ENCODE measurements at places on chromosomes 4 and X.

DNA sequence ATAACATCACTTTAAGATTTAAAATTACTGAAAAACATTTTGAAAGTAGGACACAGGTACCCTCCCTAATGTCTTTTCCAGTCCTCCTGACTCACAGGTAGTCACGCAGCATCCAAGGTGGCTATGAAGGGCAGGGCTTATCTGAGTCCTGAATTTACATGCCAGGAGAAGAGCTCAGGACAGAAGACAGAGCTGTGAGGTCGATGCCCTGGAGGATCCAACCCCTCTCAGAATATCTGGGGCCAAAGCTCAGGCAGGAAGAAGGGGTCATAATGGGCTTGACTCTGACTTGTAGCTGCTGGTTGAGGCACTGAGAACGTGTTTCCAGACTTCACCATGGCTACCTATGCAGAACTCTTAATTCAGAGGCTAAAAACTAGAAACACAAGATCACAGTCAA lies 177.5 kb downstream of the AASDH start:
- DNase-seq: no peak

DNA sequence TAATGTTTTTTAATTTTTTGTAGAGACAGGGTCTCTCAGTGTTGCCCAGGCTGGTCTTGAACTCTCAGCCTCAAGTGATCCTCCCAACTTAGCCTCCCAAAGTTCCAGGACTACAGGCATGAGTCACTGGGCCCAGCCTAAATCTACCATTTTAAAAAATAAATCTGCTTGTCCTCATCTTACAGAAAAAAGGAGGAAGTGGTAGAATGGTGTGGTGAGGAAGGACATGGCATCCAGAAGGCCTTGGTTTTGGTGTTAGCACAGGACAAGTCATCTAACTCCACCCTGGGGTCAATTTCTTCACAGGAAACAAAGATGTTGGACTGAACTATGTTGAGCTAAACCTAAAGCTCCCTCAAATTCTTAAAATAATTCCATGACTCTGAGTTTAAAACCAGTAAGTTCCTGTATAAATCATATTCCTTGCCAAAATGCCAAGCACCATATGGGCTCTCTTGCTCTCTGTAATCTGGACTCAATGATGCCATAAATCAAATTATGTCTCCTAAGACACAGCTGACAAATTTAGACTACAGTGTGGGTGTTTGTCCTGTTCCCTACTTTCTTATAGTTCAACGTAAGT lies 253.9 kb upstream of the NOCT start:
- DNase-seq: no peak

DNA sequence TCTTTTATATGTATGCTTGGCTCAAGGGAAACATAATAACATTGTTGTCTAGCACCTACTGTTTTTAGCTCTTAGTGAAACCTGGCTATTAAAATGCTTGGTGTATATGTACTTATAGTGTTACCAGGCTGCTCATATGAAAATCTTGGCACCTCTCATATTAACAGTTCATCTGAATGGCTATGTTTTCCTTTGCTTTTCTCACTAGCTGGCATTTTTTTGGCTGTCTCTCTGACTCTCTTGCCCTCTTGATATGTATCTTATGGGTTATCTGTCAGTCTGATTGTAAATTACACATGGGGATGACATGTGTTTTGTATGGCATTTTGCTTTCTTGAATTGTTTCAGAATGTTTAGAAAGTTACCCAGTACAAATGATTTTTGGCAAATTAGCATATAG lies 158.0 kb downstream of the ARHGAP24 start:
- no peak for DNase-seq

DNA sequence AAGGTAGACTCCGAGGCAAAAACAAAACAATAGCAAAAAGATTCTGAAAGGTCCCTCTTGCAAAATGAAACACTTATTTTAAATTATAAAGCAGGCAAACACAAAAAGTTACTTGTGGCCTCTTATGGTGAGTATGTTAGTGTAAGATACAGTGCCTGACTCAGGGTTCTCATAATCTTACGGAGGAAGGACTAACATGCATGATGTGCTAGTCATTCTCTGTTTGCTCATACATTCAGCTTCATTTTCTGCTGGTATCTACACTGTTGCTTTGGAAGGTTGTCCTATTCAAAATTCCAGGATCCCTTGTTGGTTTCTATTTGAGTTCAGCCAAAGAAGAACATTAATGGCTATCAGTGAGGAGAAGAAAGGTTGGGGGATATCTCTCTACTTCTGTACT lies 249.1 kb upstream of the FAM47A start:
- DNase-seq: no peak

GRCh38 chr4:185754961-185755360 lies 57.0 kb downstream of the SORBS2 start:
- DNase-seq: no peak

- no peak for DNase-seq
These were observed 21.5 kb downstream of the ANAPC10 start for GRCh38 chr4:145076469-145076855.

DNA sequence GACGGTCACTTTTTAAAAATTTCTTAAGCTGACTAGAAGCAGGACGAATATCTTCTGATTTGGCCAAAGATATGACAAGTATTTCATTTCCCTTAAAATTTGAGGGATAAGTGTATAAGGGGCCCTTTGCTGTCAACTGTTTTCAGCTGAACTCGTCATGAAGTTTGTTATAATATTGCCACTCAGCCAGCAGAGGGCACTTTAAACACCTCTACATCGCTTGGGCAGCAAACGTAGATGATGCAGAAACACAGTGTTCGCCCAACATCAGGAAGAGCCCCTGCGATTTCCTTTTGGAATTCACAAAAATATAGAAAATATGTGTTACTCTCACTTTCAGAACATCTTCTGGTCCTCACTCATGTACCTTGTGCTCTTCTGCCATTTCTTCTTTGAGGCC lies 435.7 kb upstream of the FMR1 start:
- no peak for DNase-seq

DNA sequence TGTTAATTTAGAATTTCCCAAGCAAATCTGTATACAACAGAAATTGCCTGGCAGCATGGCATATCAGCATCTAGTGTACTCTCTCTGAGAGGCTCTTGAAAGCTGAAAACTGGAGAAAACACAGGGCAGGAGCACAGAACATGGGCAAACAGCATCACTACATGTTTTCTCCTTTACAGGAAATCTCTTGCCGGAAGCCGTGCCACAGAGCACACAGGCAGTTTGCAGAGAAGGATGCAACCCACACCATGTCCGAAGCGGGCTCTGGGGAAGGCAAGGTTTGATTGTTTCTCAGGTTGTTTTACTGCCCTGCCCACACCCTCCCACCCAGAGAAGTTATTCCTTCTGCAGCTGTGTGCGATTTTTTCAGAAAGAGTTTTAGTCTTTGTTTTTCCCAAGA lies 41.1 kb upstream of the FAM9C start:
- DNase-seq: peak; percentile 38

DNA sequence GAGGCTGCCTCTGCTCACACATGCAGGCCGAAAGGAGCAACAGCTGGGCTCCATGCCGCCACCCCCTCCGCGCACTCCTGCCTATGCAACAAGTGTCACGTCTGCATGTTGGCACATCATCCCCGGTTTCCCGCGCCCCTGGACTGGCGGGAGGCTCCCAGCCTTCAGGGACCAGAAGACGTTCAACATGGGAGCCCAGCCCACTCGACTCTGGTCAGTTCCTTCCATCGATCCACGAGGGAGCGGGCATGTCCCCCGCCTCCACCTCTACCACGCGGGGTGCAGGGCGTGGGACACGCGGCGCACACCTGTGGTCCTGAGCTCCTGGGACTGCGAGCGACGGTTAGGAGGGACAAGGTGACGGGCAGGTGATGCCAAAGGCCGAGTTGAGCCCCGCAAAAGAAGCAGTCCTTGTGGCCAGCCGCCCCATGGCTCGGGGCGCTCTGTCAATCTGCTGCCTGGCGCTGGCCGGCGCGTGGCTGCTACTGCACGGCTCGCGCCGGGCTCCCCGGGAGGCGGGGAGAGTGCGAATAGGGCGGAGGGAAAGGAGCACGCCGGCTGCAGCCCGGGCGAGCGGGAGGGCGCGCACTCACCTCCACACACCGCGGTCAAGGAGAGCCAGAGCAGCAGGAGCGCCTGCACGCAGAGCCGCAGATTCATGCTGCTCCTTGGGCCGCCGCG lies 645 bp downstream of the APLN start:
- DNase-seq: peak; percentile 8

DNA sequence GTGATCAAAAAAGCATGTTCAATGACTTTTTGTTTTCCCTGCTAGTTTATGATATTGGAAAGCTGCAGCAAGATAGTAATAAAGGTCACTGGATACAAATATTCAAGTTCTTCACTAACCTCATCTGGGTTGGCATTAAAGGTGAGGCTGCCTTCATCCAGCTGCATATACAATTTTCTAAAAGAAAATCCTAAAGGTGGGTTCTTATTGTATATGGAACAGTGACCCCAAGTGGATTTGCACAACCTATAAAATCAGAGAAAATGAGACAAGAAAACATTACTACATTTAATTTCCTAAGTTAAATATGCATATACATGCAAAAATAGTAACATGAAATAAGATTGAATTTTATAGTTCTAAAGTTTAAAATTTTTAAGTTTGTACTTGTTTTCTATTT lies 23.9 kb downstream of the FBXO8 start:
- DNase-seq: no peak

DNA sequence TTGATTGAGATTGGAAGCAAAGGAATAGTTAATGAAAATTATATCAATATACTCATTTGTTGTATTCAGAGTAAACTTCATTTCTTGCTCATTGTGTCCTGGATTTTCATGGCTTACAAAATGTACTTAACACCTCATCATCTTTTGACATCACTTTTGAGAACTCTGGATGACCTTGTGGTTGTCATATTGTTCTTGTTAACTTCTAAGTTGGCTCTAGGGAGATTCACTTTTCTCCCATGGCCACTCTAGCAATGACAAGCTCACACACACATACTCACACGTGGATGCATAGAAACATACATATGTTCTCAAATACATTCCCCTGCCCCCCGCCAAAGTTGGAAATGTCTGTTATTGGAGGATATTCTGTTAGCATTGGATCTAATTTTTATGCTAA lies 15.3 kb downstream of the PHEX start:
- no peak for DNase-seq

GRCh38 chr4:47933840-47934239 lies 19.5 kb upstream of the NFXL1 start:
- no peak for DNase-seq

- no peak for DNase-seq
These were observed 84.2 kb downstream of the BCOR start for GRCh38 chrX:40013266-40014195.

DNA sequence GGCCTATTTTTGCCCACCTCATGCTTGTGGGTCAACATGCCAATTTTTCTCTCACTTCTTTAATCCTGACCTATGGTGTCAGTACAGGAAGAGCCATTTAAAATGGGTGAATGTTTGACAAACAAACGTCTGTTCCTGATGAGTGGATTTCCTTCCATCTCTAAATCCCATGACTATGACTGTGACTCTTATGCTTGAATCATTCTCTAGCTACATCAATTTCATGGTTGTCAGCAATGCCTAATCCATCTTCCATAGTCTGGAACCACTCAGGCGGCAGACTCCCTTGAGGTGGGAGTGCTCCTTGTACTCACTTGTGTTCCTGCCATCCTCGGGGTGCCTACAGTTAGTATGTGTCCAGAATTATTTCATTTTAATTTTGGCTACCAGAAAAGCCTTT lies 194.9 kb upstream of the RPS6KA3 start:
- no peak for DNase-seq

DNA sequence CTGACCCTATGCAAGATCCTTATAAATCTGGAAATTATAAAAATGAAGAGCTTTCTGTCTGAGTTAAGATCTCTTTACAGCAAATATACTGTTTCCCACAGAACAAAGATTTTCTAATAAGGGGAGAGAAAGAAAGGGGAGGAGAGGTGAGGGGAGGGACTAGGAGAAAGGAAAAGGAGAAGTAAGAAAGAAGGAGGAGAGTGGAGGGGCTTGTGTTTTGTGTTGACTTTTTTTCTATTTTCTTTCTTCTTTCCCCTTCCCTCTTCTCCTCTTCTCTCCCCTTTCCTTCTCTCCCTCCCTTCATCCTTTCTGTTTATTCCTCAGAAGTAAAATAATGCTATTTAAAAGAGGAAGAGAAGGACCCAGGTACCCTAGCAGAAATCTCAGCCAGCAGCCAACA lies 6.2 kb downstream of the CXCL6 start:
- no peak for DNase-seq

DNA sequence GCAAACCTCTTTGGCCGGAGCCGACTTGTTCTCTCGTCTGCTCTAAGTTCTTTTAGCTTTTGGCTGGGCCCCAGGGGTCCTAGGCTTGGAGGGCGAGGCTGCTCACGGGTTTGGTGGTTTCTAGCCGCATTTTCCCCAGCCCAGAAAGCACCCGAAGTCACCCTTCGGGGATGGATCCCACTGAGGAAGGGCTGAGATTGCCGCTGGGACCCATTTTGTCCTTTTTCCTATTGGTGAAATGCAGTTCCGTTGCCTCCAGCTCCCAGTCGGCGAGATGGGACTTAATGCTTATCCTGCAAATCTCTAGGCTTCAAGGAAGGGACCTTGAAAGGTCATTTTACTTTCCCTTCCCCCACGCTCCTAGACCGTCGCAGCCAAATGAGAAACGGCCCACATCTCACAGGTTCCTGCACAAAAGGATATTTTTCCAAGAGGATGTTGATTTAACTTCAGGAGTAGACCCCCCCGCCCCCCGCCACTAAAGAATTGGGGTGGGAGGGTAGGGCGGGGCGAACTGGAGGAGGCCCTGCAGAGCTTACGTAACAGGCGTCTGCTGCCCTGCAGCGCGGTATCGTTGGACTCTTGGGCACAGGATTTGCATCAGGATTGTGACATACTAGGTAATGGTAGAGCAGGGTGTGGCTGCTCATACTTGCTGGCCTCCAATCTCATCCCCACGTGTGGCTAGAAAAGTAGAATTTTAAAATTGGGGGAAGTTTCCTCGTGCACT lies 564 bp downstream of the PGK1 start:
- DNase-seq: no peak

GRCh38 chrX:4588466-4588865 lies 875.0 kb upstream of the PRKX start:
- no peak for DNase-seq

DNA sequence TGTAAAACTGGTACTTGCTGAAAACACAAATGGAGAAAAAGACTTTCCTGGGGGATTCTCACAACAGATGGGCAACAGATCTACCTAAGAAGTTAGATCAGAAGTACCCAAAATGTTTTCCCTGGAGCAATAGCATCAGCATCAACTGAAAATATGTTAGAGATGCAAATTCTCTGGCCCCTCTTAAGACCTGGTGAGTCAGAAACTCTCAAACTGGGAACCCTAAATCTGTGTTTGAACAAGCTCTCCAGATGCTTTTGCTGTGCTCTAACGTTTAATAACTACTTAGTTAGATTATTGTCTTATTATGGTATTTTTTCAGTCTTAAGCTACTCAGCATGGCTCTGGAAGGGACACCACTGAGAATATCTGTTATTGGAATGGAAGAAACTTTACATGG lies 55.2 kb upstream of the TRPC3 start:
- no peak for DNase-seq

DNA sequence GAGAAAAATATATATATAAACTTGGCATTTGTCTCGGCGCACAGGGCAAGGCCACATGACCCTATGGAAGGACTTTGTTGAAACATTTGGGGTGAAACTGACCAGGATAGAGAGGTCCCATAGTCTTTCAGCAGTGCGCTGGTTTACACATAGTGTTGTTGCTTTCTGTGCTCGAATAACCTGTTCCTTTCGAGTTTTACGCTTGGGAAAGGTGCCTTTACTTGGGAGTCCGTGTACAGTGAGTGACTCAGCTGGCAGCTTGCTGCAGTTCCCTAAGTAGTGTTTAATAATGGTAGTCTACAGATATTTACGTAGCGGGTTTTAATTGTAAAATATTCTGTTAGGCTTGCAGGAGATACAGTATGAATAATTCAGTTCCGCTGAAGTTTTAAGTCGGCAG lies 578 bp downstream of the APOOL start:
- DNase-seq: no peak

GRCh38 chrX:48480142-48480541 lies 4.1 kb downstream of the FTSJ1 start:
- DNase-seq: no peak

Measured in T-cell (primary cell).